Smooth muscle cell of the brain vasculature (primary cell): ENCODE measurements at places on chromosomes 16 and 17.

GRCh38 chr16:68995011-68995504 lies 110.4 kb upstream of the HAS3 start:
- no peak for DNase-seq

- no peak for DNase-seq
These were observed 430 bp downstream of the AMFR start for GRCh38 chr16:56424791-56425438.

DNA sequence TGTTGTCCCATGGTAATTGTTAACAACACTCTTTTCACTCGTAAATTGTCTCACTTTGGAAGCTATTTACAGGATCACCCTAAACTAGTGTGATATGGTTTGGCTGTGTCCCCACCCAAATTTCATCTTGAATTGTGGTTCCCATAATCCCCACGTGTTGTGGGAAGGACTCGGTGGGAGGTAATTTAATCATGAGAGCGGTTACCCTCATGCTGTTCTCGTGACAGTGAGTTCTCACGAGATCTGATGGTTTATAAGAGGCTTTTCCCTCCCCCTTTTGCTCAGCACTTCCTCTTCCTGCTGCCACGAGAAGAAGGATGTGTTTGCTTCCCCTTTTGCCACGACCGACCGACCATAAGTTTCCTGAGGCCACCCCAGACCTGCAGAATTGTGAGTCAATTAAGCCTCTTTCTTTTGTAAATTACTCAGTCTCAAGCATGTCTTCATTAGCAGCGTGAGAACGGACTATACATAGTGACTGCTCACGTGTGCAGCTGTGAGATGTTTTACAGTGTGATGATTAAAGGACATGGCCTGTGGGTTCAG lies 34.4 kb downstream of the DNAH3 start:
- no peak for DNase-seq

DNA sequence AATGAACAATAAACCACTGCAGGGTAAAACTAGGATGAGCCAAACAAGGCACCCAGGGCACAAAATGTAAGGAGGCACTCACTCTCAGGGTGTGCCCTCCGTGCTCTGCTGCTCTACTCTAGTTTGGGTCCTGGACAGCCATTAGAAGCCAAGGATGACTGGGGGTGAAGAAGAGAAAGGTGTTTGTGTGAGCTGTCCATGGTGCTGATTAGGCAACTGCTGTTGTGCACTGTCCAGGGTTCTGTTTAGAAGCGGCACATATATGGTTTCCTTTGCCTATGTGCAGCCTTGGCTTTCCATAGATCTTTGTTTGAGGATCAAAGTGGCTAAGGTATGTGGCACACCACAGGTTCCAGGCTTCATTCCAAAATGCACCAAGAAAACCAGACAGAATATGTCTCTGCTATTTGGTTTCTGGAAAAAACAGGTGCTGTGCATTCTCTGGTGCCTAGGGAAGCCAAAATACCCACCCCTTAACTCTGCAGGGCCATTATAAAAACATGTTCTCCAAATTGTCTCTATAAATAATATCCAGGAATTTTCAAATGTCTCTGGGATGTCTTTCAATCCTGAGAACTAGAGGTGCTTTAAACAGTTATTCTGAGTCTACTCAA lies 123.5 kb downstream of the CBLN1 start:
- DNase-seq, result no peak

DNA sequence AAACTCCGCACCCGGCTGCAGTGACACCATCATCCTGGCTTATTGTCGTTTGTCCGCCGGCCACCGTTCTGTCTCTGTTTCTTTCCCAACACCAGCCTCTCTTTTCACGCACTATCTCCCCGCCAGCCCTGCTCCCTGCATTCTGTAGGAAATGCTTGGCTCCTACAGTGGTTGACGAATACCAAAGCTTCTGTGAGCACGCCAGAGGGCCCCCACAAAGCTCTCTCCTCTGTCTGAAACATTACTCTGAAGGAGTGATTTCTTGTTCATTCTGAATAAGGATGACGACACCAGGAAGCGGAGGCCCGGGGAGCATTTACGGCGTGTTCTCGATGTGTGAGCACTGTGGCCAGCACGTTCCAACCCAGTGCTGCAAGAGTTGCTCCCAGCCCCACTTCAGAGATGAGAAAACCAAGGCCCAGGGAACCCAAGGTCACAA lies 58.8 kb downstream of the ADCY9 start:
- DNase-seq, result no peak

DNA sequence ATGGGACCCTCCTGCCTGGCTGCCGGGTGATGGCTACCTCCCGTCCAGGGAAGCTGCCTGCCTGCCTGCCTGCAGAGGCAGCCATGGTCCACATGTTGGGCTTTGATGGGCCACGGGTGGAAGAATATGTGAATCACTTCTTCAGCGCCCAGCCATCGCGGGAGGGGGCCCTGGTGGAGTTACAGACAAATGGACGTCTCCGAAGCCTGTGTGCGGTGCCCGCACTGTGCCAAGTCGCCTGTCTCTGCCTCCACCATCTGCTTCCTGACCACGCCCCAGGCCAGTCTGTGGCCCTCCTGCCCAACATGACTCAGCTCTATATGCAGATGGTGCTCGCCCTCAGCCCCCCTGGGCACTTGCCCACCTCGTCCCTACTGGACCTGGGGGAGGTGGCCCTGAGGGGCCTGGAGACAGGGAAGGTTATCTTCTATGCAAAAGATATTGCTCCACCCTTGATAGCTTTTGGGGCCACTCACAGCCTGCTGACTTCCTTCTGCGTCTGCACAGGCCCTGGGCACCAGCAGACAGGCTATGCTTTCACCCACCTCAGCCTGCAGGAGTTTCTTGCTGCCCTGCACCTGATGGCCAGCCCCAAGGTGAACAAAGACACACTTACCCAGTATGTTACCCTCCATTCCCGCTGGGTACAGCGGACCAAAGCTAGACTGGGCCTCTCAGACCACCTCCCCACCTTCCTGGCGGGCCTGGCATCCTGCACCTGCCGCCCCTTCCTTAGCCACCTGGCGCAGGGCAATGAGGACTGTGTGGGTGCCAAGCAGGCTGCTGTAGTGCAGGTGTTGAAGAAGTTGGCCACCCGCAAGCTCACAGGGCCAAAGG lies 36.8 kb downstream of the NLRC5 start:
- DNase-seq, result no peak

GRCh38 chr16:58125781-58126335 lies 3.3 kb downstream of the CFAP20 start:
- DNase-seq, result no peak

GRCh38 chr17:9971991-9972390 lies 66.9 kb upstream of the RCVRN start:
- peak; percentile 58 for DNase-seq

- no peak for DNase-seq
These were observed 3.3 kb upstream of the CLTC start for GRCh38 chr17:59616253-59616920.

GRCh38 chr17:9862220-9862619 lies 36.5 kb downstream of the GLP2R start:
- DNase-seq, result no peak
